ENCODE measurements at places on chromosomes 2 and 18.

DNA sequence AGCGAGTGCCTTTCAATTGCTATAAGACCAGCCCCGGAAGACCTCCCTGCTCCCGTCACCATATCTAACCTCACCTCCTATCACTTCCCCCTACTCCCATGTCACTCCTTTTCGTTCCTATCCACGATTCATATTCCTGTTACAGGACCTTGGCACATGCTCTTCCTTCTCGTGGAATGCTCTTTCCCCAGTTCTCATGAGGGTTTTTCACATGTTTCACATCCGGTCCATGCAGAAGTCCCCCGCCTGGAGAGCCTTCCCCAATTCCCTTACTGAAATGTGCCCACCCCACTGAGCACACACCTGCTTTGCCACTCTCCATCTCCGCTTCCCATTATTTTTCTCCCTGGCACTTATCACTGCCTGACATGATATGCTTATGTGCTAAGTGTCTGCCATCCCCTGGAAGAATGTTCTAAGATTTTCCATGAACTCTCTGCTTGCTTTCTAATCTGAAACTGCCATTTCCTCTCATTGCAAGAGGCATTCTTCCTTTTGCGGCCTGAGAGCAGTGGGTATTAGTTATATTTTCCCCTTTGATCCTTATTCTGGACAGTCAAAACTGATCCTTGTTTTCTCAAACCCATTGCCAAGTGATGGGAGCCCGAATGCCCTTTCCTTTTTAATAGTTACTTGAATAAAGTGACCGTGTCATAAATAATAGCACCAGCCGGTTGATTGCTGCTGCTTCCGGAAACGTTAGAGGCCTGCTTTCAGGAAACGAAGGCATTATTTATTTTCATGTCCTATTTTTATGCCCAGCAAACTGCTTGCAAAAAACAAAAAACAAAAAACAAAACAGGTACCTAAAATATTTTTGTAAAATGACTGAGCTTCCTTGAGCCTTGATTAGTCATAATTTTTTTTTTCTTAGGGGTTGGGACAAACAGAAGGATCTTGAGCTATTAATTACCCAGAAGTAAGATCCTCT lies 127.9 kb downstream of the ZNF532 start:
- DNase-seq = no peak

GRCh38 chr2:66866331-66867062 lies 431.6 kb downstream of the MEIS1 start:
- no peak for DNase-seq

DNA sequence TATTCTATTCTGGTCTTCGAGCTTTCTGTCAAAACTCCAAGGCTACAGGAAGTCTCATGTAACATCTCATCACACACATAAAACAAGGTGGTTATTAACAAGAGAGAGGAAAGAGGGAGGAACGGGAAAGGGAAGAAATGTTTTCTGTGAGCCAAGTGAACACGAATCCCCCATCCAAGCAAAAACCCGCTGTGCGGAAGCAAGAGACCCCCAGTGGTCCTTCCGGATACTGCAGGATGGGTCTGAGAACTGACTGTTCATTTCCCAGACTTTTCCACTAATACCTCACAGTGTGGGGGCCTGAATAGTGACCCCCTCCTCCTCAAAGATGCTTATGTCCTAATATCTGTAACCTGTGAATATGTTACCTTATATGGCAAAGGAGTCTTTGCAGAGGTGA lies 19.0 kb upstream of the DIPK1C start:
- no peak for DNase-seq

GRCh38 chr2:38610851-38611801 lies 8.4 kb upstream of the HNRNPLL start:
- DNase-seq = no peak

DNA sequence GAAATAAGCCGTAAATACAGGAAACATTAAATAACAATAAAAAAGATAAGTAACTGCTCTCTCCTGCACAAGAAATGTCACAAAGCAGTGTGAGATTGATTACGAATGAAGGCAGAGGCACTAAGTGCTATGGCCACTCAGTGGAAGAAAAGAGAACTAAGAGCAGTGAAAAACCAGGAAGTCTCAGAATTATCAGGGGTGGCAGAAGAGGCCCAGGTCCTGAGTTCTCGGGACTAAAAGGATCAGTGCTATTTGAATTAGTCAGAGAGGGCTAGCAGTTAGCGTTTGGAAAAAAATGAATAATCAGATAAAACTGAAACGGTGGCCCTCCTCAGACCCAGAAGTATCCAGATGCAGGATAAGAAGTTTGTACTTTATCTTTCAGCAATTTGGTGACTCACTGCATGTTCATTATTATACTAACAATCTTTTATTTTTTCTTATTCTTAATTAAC lies 367.1 kb downstream of the ZEB2 start:
- DNase-seq = no peak

- no peak for DNase-seq
Measured at GRCh38 chr2:208798698-208799097, 392.1 kb downstream of the PTH2R start.

GRCh38 chr2:58710795-58711279 lies 469.7 kb upstream of the FANCL start:
- DNase-seq = no peak

DNA sequence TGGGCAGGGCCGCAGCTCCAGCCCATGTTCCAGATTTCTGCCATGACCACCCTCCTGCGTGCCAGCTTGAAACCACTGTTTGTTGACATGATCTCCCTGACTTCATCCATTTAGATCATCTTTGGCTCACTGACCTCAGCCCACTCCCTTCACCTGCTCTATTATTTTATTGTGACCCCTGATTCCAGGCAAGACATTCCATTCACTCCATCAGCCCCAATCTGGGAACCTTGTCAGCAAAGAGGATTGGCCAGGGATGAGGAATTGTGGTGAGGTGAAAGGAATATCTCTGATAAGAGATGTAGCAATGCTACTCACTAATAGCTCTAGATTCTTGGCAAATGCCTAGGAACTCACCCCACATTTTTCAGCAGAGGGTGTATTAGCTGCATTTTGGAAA lies 174.2 kb downstream of the TMEM247 start:
- DNase-seq = no peak

GRCh38 chr2:206805887-206806607 lies 40.6 kb downstream of the FASTKD2 start:
- DNase-seq = no peak

DNA sequence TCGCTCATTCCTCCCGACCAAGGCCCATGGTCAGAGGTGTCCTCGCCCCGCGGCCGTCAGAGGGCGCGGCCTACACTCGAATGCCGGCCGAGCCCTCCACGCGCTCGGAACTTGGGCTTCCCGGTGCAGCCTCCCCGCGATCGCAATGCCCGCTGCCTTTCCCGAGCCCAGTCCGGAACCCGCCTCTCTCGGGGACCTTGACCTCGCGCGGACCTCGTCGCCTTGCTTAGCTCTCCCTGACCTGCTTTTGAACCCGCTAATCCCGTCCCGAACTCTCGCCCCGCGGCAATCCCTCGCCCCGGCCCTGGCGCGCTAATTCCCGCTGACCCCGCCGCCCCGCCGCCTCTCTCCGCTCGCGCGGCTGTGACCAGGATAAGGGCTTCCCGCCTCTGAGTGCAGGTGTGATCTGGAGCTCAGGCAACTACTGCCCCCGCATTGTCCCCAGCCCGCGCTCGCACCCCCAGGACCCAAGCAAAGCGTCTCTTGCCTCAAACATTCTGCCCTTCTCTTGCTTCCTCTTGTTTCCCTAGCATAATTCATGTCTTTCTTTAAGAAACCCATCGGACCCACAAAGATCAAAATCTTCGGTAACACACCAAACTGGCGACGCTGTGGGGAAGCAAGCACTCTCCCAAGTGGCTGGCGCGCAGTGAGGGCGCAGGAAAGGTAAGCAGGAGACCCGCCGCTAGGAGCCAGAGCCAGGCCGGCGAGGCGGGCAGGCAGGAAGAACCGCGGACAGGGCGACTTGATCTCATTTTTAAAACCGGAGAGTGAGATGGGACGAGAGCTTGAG lies 46.6 kb upstream of the ATP6V1B1 start:
- no peak for DNase-seq

- no peak for DNase-seq
Measured at GRCh38 chr18:48887905-48888772, 62.6 kb downstream of the SMAD7 start.

- no peak for DNase-seq
Measured at GRCh38 chr18:68937029-68937599, 139.2 kb downstream of the CCDC102B start.

- no peak for DNase-seq
Measured at GRCh38 chr2:142100970-142101369, 29.8 kb downstream of the LRP1B start.

GRCh38 chr2:129806317-129806716 lies 173.1 kb upstream of the RAB6C start:
- DNase-seq = no peak

DNA sequence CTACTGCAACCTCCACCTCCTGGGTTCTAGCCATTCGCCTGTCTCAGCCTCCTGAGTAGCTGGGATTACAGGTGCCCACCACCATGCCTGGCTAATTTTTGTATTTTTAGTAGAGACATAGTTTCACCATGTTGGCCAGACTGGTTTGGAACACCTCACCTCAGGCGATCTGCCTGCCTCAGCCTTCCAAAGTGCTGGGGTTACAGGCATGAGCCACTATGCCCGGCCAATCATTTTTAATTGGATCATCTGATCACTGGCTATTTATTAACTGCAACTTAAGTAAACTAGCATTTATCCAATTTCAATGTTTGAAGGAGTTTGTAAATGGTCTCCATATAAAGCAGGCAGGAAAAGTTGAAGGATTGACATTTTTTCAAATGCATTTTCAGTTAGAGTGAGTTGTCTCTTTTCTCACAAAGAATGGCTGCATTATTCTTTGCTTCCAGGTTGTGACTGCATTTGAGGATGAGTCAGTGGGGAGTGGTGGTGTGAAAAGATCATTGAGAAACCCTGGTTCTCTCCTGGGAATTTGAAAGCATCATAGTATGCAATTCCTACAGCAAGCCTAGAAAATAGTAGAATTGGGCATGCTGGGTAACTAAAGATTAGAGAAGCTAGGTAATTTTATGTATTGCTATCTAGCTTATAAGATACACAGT lies 431.1 kb upstream of the ZEB2 start:
- DNase-seq = no peak

- DNase-seq = no peak
Measured at GRCh38 chr2:186907897-186908296, 58.9 kb upstream of the ZSWIM2 start.

DNA sequence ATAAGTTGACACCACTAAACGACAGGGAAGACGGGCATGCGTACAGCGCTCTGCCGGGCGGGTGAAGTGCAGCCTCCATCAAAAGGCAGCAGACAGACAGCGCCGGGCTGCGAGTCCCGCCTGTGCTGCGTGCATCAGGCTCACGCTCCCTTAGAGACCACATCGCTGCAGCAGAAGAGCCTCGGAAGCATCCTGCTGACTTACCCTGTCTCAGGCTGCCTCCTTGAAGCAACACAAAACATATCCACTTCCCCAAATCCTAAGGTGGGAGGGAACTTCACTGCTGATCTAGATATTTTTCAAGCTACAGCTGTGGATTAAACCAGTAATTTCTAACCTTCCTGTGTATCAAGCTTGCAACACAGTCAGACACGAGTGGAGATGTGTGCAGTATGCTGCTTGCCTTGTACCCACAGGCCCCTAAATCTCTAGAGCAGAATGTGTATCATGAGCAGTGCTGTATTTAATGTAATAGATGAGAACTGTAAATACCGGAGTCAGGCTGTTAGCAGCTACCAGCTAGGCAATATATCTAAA lies 6.4 kb downstream of the MYT1L start:
- DNase-seq = no peak

- DNase-seq = no peak
Measured at GRCh38 chr2:24825883-24826772, 32.9 kb downstream of the CENPO start.

GRCh38 chr18:8260319-8260718 lies 348.9 kb upstream of the RAB12 start:
- DNase-seq = no peak

DNA sequence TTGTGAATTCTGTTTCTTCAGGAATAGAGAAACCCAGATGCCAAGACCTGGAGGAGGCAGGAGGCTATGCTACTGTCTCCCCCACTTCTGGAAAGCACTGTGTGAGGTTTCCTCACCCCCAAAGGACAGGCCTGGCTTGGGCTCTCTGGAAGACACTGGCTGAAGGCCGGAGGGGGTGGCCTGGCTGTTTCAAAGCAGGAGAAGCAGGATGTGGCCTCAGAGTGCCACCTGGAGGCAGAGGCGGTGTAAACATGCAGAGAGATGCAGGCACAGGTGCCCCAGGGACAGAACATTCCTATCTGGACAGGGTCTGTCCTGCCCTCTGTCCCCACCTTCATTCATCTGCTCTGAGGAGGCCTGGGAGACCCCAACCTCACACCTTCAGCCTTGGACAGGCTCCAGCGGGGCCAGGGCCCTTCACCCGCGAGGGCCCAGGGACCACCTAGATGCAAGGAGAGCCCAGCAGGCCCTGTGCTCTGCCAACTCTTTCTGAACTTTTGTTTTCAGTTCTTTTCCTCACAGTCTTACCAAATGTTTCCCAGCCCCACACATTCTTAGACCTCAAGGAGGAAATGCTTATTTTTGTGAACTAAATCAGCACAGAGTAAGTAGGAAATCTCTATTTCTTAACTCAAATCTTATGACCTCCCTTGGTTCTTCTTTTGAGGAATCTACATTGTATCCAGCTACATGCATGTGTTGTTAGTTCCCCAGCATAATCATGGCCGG lies 79.2 kb downstream of the LONRF2 start:
- no peak for DNase-seq
